Stimulated activated naive CD8-positive, alpha-beta T cell treated with anti-CD3 and anti-CD28 coated beads, Interleukin-15, Interleukin-2, amounts not matched to agents 100 U/mL and 50 U/mL, for 24 hours (primary cell): ENCODE measurements at places on chromosomes 1 and 21.

- DNase-seq, result no peak
These were observed 285.7 kb upstream of the PKN2 start for GRCh38 chr1:88398338-88398737.

DNA sequence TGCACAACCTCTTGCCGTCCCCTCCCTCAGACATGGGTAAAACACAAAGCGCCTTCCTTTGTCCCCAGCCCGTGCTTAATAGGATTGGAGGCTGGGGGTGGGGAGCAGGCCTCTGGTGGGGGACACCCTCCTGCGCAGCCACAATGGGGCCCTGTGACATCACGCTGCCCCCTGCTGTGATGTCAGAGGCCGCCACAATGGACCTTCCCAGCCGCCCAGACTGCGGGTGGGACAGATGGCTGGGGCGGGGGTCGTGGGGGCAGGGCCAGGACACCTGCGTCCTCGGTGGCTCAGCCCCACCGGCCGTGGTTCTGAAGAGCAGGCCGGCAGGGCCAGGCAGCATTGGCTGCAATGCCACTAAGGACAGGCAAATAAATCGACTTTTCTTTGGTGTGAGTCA lies 39.9 kb downstream of the EPHA2 start:
- DNase-seq, result no peak

GRCh38 chr1:53280496-53280895 lies 42.2 kb upstream of the MAGOH start:
- no peak for DNase-seq

GRCh38 chr1:51487628-51488027 lies 31.4 kb downstream of the EPS15 start:
- DNase-seq, result no peak

DNA sequence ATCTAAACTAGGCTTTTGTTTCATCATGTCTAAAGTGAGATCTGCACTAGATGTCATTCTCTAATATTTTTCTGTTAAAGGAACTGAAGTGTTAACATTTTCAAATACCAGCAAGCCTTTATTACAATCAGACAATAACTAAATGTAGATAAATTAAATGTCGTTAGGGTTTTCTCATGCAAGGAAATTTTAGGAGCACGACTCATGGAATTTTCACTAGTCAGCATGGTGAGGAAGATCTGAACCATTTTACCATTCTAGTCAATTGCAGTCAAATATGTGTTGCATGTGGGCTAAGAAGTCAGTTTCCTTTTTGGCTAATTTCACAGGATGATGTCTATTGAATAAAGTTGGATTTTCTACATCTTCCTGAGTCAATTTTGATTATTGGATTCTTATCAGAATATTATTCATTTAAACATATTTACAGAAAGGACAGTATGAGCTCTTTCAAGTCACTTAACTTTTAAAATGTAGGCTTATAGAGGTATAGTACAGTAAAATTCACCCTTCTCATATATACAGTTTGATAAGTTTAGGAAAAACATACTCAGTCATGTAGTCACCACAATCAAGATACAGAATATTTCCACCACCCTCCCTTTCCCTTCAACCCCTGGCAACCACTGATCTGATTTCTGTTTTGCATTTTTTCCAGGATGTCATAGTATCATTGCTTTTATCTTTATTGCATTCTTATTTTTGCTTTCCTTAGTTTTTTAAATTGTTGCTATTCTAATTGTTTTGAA lies 9.2 kb downstream of the GCSAML start:
- DNase-seq, result no peak

DNA sequence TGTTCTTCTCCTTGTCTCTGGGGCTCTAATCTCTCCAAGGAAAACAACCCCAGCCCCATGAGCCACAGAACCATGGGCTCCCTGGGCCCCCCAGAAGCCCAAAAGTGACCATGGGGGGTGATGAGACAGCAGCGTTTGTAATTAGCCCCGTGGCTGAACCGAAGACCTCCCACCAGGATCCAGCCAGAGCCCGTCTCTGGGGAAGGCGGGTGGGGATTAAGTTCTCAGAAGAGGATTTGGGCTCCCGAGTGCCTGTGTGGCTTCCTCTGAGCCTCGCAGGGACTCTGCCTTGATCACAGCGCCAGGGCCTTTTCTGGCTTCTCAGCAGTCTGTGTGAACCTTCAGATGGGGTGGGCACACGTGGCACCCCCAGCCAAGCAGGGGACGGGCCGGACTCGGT lies 77.0 kb downstream of the ALPL start:
- no peak for DNase-seq

DNA sequence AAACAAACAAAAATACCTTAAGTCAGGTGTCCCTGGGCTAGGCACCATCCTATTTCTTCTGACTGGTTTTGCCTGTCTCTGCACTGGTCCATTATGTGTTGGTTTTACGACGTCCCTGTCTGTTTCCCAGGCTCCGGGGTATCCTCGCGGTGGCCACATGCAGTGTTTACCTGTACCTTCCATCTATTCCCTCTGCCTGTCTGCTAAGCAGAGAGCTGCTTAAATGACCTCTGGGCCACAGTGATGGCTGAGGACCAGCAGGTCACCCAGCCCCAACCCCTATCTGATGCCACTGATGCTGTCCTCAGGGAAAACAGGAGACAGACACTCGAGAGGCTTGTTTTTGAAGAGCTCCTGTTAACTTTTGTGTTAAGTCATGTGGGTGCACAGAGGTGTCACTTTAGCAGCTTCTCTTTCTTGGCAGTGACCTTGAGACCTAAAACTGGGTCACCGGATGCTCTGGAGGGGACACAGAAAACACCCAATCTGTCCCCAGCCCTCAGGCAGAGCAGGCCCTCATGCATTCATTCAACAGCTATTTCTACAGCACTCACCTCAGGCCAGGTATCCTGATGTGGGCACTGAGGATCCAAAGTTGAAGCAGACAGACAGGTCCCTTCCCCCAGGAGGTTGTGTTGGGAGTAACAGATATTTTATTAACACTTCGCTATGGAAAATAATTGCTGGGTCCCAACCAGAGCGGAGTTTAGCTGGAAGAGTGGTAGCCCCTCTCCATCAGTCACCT lies 4.4 kb upstream of the EFHD2 start:
- no peak for DNase-seq

GRCh38 chr1:184866991-184867788 lies 107.1 kb downstream of the NIBAN1 start:
- peak; percentile 54 for DNase-seq

DNA sequence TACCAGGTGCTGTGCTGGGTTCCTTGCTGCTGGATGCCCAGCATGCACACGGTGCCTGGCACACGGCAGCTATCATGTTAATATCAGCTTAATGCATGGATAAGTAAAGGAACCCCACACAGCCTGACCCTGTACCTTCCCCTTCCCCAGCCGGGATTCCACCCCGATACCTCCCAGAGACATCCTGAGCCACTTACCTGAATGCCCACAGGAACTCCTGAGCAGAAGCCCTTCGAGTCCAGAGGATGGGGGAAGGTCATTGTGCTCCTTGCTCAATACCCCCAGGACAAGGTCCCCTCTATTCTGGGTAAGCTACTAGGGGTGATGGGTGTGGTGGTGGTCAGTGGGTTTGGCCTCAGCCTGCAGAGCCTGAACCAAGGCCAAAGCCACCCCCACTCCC lies 1.4 kb downstream of the FAM131C start:
- DNase-seq, result no peak
